ENCODE measurements at places on chromosomes 4 and X.
A peak's percentile ranks its signal among the peaks of the same experiment; 100 is the strongest.

DNA sequence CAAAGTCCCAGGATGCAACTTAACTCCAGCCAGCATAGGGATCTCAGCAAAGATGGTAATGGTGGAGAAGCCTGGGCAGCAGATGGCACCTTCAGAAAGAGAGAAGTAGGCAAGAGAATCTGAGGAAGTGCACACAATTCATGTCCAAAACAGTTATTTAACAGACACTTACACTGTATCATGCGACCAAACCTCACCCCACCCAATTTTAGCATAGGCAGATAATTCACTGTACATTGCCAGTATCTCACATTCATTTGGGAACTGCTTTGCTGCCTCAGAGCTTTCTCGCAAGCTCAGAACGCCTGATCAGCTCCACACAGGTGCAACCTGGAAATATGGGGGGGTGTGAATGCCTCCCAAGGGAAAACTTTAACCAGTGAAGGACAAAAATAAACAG lies 143.0 kb upstream of the MAOA start:
- DNase-seq = no peak

DNA sequence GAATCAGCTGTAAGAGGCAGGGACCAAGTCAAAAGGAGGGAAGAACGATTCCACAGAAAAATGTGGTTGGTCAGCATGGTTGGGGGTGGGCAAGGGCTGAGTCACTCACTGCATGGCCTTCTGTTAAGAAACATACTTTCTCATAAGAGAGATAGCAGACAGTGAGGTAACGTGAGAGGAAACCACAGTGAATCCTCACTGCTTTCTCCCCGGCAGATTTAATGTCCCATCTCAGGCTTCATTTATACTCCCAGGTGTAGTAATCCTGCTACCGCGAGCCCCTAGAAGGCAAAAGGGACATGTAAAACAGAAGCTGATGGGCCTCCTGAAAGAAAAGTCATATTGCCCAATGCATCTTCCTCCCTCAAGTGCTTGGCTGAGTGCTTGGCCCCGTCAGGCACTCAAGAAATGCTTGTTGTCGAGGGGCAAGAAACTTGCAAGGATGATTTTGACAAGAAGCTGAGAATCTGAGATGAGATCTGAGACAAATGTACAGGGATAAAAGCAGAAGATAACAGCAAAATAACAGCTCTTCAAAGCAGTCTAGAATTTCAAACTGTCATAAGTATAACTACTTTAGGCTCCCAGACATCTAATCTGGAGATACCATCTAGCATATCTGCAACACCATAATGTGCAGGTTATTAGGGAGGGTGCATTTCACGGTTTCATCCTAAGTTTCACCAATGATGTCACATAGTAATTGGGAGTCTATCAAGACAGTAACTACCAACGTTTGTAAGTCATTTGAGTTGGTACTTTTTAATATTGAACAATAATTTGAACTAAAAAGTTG lies 40.2 kb downstream of the SH3KBP1 start:
- DNase-seq = no peak

DNA sequence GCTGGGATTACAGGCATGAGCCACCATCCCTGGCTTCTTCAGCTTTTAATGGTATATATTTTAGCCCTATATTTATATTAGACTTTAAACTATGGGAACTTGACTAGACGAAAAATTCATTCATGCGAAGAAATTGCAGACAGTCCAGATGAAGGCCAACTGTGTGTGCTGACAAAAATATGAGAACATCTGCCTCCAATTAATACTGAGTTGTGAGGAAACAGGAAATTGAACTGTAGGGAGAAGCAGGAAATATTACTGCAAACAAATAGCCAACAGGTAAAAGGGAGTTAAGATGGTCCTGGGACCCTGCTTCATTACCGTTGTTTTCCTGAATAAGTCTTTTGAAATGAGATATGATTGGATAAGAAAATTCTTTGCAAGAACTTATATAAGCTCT lies 26.3 kb downstream of the MGARP start:
- no peak for DNase-seq

DNA sequence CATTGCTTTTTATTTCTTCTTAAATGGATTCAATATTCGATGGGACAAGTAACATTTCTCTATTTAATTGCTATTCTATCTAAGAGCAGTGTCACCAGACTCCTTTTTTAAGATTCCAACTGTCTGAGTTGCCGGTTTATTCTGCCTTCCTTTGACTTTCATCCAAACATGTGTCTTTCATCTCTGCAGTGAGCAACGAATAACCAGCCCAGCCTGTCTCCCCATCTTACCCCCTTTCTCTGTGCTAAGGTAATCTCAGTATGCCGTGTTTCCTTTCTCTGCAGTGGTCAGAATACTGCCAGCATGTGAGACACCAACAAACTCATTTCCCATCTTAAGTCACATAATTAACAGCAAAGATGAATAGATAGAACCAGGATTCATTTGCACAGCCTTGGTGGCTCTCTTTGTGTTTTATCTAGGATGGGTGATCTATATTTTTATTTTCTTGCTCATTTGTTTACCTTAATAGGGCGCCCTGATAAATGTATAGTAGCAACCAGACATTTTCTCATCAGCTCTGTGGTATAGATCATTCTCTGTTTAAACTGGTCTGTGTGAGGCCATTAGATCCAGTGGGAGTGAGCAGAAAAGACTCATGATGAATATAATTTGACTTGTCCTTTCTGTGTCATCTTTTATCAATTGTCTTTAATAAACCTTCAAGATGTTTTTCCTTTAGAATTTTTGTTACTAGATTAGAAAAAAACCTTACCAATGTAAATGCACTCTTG lies 394.8 kb upstream of the IGFBP7 start:
- no peak for DNase-seq

GRCh38 chrX:13001961-13002671 lies 27.2 kb downstream of the TMSB4X start:
- DNase-seq = no peak

DNA sequence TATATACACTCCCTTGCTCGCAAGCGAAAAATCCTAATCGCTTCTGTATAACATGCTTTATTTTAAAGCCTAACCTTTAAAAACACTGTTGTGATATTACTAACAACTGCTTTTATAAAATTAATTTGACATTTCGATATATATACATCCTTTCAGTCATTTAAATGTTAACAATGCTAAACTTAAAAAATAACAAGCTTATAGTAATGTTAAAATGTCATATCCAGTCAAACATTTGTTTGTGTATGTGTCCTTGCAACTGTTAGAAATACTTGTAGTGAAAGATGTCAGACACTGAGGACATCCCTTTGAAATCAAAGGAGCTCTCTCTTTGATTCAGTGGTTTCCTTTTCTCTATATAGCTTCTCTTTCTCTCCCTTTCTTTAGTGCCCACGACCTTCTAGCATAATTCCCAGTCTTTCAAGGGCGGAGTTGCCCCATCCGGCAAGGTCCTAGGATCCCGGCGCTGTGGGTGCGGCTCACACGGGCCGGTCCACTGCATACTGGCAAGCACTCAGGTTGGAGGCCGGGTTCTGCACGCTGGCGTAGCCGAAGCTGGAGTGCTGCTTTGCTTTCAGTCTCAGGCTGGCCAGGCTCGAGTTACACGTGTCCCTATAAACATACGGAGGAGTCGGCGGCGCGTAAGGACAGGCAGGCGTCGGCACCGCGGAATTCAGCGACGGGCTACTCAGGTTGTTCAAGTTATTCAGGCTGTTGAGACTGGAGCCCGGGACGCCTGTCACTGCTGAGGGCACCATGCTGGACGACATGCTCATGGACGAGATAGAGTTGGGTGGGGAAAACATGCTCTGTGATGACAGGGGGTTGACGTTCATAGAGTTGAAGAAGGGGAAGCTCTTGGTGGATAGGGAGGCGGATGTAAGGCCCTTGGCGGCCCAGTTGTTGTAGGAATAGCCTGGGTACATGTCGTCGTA lies 5.0 kb downstream of the PITX2 start:
- no peak for DNase-seq

DNA sequence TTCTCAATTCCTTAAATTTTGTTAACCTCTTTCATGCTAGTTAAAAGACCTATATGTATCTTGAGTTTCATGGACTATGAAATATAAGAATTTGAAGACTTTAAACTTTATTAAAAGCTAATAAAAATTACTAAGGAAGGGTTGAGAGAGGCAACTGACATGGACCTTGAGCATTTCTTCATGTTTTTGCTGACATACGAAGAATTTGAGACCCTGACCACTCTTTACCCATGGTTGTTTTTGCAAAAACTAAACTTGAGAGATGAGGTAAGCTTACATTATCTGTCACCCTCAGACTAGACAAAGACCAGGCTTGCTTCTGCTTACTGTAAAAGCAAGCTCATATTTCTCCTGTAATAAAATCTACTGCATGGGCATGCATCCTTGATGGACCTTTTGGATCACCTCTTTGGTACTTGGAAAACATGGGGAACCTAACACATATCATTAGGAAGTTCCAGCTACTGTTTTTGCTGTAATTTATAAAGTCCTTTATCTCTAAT lies 338.2 kb upstream of the PABPC4L start:
- DNase-seq = no peak

DNA sequence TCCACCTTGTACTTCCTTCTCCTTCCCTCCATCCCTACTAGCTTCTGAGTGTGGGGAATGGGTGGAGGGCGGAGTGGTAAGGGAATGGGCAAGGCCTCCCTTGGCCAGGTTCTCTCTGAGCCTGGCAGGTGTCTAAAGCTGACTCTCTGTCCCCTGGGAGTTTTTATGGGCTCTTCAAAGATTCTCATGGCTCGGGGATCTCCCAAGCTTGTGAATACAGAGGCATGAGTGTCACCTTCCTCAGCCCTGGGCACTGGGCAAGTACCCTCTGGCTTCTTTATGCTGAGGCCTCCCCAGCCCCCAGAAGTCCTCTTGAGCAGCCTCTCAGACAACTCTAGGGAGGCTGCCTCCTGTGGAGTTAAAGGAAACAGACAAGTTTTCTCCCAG lies 32.5 kb upstream of the DDX3X start:
- DNase-seq = no peak

DNA sequence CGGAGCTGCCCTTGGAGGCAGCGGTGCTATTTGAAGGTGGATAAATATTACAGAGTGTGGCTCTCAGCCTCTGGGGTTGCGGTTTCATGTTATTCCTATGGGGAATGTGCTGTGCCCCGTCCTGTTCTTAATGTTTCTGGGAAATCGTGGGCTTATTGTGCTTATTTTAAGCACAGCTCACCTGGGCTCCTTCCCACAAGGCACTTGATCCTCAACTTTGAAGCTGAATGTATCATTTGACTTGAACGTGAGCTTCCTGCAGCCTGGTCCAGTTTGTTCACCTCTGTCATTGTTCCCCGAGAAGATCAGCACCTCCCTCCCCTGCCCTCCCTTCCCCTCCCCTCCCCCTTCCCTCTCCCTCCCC lies 3.9 kb downstream of the SORCS2 start:
- DNase-seq = peak; percentile 10

- DNase-seq = no peak
These were observed 25.4 kb upstream of the METAP1 start for GRCh38 chr4:98969878-98970785.

Data from suprapubic skin (tissue), 4 donors.